NCI-H1092 (cell line): ENCODE measurements at places on chromosomes 11 and 22.

GRCh38 chr11:68432874-68433273, 27.7 kb upstream of the PPP6R3 start:
- DNase-seq = no peak

GRCh38 chr22:50696251-50696798, 23.7 kb downstream of the SHANK3 start:
- no peak for DNase-seq

GRCh38 chr22:36373258-36373579, 14.5 kb downstream of the MYH9 start:
- DNase-seq = no peak

DNA sequence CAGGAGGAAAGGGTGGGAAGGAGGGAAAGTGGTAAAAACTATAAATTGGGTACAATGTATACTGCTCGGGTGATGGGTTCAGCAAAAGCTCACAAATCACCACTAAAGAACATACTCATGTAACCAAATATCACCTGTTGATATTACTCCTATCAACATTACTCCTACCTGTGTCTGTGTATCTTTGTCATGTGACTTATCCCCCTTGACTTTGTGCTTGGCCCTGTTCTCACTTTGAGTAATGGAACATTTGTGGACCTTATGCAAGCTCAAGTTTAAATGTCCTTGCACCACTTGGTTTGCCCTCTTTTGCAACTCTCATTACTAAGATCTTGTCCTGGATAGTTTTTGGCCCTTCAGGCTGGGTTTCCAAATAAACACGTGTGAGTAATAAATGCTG, 39.0 kb downstream of the ZNF280B start:
- no peak for DNase-seq

GRCh38 chr11:46920755-46921154, 2.4 kb upstream of the LRP4 start:
- DNase-seq = no peak

DNA sequence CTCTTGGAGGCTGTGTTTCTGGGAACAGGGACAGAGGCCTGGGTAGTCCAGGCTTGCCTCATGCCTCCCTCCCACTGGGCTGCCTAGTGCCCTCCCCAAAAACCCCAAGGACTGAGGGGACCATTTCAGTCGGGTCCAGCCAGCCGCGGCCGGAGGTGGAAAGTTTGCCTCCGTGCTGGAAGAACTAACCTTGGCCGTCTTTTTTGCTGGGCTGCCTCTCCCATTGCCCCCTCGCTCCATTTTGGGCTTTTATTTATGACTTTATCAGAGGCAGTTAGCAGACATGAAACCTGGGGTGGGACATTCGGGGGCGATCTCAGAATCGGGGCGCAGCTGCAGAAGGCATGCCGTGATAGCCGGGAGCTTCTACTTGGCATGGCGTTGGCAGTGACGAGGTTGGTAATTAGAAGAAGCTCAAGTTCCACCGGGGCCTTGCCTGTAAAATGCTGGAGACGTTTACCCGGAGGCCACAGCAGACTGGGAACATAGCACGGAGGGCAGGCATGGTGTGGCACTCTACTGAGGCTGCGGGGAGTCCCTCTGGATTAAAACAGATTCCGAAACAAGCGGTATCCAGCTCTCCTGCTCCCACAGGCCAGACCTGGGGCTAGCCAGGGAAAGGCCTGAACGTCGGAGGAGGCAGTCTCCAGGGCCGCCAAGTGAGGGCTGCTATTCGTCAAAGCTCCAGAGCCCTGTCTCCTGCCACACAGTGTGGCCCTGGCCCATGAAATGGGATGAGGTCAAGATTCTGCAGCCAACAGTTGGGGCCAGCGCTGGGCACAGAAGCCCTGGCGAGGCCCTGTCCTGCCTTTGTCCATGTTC, 76.4 kb upstream of the PPARA start:
- no peak for DNase-seq

DNA sequence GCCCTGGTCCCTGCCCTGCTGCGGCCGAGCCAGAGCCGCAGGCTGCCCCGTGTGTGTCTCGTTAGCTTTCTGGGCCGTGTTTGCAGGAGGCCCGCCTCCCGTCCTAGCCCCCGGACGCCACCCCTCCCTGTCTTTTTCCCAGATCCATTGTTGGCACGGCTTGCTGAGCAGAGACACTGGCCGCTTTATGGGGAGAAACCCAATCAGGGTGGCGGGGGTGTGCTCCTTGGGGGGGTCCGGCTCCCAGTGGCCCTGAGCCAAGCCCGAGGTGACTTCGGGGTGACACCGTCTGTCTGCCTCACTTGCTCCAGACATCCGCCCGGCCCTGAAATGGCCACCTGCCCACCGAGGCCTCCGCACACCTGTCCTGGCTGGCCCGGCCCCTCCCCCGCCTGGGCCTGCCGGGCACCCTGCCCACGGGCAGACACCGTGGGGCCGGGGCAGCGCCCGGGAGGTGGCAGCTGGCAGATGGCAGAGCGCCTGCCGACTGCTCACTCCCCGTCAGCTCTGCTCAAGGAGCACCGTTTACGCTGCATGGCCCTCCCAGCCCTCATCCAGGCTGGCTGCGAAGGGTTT, 43.1 kb upstream of the PPARA start:
- peak; percentile 45 for DNase-seq

DNA sequence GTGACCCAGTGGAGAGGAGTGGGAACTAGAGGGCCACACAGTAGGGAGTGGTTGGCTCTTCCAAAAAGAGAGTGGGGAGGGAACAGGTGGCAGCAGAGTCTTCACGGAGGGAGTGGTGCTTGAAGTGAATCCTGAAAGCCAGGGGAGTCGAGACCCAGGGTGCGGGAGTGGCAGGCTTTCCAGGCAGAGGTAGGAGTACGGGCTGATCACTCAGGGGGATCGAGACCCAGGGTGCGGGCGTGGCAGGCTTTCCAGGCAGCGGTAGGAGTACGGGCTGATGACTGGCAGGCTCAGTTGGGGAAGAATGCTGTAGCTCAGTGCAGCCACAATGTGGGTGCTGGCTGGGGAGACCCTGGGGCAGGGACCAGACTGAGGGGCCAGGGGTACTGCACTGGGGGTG, 148.2 kb downstream of the TBC1D22A start:
- no peak for DNase-seq

DNA sequence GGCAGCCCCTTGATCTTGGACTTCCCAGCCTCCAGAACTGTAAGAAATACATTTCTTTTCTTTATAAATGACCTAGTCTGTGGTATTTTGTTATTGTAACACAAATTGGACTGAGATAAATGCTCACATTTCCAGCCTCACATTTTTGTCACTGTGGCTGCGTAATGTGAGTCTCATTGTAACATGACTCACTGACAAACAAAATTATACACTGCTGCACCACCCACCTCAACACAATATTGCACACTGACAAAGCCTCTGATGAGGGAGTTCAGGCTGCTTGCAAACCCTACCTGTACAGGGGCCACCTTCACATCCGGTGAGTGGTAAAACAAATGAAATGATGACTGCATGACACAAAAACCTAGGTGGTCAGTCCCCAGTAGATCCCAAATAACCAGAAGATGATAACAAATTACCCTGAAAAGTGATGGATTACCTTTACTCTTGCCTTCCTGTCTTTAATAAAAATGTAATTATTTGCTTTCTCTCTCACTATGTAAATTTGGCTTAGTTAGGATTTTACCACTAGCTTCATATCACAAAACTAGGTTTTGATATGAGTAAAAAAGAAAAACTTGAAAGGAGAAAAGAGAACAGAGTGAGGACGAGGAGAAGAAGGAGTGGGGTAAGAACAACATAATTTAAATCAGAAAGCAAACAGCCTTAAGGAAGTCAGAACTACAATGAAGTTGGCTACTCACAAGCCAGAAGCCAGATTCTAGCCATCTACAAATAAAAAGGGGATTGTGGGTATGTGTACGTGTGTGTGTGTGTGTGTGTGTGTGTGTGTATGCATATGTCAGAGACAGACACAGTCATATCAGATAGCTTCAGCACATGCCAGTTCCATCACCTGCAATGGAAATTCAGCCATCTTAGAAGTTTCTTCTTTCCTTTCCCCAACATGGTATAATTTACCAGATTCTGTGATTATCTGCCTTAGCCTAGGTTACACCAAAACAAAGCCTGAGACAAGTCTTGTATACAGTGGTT, 53.4 kb upstream of the SESN3 start:
- DNase-seq = no peak

DNA sequence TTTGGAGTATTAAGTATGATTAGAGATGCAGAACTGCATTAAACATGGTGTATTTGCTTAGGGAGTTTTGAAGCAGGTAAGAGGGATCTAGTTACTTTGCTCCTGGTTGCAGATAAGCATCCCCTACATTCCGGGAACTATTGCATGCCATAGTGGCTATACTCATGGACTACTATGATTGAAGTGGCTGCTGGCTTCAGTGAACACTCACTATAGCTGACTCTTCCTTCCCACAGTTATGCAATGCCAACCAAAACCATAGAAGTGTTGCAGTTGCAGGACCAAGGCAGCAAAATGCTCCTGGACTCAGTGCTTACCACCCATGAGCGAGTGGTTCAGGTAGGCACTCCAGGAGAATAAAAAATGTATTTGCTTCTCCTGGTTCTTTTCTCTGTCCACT, 17.0 kb downstream of the COA4 start:
- no peak for DNase-seq

DNA sequence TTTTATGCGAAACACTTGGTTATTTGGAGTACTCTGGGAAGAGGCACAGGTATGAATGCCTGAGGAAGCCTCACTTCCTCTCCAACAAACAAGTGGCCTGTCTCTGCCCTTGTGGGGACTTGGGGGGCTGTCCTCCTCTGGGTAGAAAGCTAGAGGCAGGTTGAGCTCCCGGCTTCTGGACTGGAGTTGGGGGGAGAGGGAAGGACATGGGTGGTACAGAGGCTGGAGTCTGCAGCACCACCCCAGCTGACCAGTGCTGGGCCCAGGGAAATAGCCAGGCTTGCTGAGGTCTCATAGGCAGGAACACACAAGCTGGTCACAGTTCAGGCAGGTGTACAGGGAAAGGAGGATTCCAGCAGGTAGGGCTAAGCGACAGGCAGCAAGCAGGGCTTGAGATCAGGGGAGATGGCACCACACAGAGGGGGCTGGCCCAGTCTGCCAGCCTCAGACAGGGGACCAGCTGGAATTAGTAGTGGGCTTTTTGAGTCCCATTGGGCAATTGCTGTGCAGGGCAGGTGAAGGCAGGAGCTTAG, 135.3 kb upstream of the TEAD1 start:
- no peak for DNase-seq

GRCh38 chr11:78217650-78218541, 29.2 kb downstream of the USP35 start:
- DNase-seq = no peak

GRCh38 chr11:134144744-134145143, 75.9 kb downstream of the JAM3 start:
- no peak for DNase-seq

DNA sequence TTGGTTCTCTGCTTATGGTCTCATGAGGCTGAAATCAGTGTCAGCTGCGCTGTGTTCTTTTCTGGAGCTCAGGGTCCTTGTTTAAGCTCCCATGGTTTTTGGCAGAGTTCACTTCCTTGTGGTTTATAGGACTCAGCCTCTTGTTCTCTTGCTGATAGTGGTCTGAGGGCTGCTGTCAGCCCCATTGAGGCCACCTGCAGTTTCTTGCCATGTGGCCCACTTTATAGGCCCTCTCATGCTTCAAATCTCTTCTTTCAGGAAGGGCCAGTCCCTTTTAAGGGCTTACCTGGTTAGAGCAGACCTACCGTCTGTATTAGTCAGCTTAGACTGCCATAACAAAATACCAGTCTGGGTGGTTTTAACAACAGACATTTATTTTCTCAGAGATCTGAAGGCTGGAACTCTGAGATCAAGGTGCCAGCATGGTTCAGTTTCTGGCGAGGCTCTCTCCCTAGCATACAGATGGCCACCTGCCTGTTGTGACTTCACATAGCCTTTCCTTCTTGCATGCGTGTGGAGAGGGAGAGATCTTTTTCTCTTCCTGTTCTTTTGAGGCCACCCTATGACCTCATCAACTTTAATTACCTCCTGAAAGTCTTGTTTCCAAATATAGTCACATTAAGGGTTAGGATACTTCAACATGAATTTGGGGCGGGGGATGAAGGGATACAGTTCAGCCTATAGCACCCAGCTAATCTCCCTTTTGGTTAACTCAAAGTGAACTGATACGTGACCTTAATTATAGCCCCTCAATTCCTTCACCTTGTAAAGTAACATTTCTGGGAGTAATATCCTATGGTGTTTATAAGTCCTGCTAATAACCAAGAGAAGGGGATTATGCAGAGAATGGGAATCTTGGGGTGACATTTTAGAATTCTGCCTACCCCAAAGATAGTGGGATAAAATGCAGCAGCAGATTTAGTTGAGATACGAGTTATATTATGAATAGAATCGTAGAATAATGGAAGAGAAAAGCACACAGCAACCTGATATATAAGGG, 131.8 kb downstream of the UVRAG start:
- peak; percentile 76 for DNase-seq

- DNase-seq = no peak
Measured at GRCh38 chr11:73894725-73895335, 18.0 kb downstream of the PAAF1 start.

GRCh38 chr11:64536396-64536941, 54.6 kb upstream of the SLC22A12 start:
- DNase-seq = no peak

DNA sequence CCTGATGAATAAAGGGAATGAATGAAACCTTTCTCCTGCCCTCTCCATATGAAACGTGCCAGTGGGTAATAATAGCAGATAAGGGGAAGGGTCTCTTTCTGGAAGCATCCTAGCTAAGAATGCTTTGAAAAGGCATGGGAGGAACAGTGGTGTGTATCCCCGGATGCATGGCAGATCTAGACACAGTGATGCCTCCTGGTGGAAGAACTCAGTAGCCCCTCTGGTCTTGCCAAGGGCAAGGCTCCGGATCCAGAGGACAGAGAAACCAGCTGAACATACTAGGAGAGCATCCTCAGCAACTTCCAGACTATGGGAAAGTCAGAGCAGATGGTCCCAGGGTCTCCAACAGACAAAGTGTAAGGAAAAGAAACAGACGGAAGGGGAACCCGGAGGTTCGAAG, 6.4 kb downstream of the BAIAP2L2 start:
- DNase-seq = no peak

DNA sequence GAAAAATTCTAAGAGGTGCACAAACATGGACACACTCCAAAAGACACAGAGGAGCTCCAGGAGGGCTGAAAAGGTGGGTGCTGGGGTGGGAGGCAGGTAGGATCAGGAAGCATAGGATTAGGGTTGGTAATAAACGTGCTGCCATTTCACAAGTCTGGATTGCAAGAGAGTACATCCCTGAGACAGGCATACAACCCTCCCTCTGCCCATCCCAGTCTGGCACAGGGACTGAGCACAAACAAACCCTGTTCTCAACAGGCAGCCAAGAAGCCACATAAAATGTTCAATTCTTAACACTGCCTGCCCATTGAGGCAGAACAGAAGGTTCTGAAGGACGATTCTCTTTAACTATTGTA, 18.5 kb downstream of the SLC35F2 start:
- no peak for DNase-seq

DNA sequence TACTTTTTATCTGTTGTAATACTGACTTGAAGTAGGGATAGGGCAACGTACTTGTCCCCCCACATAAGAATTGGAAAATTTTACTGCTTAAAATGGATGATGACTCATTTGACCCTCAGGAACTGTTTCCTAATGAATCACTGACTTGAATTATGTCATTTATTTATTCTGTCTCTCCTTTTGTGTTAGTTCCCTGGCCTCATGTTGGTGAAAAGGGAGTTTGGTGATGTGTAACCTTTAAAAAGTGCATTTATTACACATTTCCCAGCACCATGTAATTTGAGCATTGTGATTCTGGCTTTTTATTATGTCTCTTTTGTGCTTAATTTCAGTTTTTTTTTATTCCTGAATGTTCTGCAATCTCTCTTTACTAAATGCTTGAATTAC, 20.3 kb upstream of the PGM2L1 start:
- no peak for DNase-seq
